ENCODE measurements at places on chromosomes 1 and 21.

GRCh38 chr1:229751610-229752009, 125.6 kb downstream of the URB2 start:
- DNase-seq: no peak

DNA sequence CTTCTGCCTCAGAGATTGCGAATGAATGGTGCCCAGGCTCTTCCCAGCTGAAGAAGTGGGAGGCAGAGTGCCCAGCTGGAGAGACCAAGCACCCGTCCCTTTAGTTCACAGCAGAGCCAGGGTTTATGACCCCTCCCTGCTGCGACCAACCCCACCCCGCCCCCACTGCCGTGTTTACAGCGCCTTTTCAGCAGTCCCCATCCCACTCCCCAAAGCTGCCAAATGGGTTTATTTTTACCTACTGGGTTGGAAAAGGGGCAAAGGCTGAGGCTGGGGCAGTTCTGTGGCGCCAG, 23.6 kb downstream of the DYRK3 start:
- DNase-seq: no peak

GRCh38 chr1:32901823-32902534, 790 bp upstream of the TMEM54 start:
- no peak for DNase-seq

- DNase-seq: no peak
Observed at GRCh38 chr1:50132347-50132894, 23.7 kb downstream of the ELAVL4 start.

DNA sequence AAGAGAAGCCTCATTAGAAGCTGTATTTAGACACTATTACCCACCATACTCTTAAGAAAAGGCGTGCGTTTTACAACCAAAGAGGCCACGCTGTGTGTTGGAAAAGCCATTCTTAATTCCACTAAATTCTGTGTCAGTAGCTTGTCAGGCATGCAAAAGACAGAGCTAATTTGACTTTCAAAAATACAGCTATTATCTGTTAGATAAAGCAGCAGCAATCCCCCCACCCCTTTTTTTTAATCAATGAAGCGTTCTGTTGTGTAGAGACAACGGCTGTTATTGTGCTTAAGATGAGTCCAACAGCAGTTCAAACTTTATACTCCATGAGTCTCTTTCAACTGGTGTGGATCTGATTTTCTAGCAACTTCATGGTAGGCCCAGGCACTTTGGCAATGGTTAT, 43.5 kb downstream of the PLA2G4A start:
- DNase-seq: no peak

DNA sequence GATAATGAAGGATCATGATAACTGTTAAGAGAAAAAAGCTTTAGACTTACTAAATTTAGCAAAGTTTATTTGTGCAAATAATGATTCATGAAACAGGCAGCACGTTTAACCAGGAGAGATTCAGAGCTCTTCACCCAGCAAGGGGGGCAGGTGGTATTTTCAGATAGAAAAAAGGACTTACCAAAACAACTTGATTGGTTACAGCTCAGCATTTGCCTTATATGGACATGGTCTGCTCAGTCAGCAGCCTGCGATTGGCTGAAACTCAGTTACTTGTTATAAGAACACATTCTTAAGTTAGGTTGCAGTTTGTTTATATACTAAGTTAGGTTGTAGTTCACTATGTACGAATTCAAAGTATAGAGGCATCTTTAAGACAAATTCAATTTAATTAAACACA, 165.6 kb downstream of the DUSP10 start:
- DNase-seq: no peak

DNA sequence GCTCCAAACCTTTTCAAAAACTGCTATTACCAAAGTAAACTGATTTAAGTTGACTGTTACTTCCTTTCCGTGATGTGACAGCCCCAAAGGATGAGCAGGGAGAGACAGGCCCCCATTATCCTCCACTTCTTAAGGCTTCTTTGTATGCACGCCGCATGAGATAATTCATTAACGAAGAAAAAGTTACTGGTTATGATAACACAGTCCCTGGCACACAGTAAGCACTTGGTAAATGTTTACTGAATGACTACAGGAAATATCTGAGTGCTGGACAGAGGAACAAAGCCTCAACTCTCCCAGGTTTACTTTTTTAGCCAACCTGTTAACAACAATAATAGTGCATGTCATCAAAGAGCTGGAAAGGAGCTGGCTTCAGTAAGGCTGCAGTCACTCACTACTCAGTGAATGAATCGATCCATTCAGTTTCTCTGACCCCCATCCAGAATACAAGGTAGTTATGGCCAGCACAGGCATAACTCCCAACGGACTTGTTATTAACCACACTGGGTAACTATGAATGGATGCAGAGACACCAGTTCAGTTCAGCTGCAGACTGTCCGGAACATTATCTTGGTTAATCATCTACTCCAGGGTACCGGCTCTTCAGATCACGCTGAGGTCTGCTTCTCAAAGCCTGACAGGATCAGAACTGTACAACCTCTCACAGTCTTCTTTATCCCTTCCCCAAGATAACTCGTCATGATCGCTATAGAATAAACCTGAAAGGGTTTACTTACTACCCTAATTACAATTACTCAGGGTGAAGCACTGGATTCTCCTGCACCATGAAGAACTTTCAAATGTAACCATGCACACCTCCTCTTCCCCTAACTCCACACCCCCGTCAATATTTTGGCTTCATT, 58.3 kb downstream of the TGFBR3 start:
- DNase-seq: no peak

DNA sequence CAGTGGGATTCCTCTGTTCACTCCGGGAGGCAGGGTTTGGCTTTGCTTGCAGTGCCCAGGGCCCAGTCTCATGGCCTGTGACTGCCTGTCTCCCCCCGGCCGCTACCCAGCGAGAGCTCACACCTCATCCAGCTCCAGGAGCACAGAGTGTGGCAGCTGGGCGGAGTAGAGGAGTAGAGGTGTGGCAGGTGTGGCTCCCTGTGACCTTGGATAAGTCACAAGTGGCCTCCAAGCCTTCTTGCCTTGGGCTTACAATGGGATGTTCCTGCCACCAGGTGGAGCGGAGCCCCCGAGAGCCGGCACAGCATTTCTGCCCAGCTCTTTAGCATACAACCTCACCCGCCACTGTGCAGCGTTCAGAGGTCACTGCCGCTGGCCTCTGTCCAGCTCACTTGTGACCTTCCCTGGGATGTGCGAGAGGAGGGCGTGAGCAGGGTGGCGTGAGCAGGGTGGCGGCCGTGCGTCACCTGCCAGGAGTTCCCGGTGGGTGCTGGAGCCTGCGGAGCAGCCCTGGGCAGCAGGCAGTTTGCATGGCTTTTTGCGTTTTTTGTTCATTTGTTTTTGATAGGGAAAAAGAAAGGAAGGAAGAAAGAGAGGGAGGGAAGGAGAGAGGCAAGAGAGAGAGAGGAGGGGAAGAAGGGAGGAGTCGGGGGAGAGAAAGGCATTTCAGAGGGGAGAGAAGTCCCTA, 42.4 kb downstream of the CRYAA start:
- DNase-seq: no peak

DNA sequence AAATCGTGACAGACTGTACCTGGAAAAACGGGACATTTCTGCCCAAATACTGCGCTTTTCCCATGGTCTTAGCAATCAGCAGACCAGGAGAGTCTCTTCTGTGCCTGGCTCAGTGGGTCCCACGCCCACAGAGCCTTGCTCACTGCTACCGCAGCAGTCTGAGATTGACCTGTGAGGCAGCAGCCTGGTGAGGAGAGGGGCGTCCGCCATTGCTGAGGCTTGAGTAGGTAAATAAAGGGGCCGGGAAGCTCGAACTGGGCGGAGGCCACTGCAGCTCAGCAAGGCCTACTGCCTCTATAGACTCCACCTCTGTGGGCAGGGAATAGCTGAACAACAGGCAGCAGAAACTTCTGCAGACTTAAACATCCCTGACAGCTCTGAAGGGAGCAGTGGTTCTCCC, 203.1 kb downstream of the DENND1B start:
- DNase-seq: no peak

DNA sequence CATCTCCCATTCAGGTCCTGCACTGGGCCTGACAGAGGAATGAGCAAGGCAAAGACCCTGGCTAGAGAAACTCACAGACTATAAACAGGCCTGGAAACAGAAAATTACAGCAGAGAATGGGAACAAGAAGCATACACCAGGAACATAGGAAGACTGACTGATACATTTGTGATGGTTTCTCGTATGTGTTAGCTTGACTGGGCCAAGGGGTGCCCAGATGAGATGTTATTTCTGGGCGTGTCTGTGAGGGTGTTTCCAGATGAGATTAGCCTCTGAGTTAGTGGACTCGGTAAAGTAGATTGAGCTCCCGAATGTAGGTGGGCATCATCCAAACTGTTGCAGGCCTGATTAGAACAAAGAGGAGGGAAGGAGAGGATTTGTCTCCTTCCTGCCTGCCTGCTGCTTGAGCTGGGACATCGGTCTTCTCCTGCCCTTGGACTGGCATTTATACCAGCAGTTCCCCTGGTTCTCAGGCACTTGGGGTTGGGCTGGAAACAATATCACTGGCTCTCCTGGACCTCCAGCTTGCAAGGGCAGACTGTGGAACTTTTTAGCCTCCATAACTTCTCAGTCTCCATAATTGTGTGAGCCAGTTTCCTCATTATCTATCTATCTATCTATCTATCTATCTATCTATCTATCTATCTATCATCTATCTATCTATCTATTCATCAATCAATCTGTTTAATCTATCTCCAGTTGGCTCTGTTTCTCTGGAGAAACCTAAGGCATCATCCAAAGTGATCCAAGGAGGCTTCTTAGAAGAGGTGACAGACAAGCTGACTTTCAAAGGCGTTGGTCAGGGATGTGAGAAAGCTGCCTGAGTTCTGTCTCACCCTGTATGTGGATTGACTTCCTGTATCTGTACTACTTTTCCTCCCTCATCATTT, 9.7 kb upstream of the FOXO6 start:
- no peak for DNase-seq

DNA sequence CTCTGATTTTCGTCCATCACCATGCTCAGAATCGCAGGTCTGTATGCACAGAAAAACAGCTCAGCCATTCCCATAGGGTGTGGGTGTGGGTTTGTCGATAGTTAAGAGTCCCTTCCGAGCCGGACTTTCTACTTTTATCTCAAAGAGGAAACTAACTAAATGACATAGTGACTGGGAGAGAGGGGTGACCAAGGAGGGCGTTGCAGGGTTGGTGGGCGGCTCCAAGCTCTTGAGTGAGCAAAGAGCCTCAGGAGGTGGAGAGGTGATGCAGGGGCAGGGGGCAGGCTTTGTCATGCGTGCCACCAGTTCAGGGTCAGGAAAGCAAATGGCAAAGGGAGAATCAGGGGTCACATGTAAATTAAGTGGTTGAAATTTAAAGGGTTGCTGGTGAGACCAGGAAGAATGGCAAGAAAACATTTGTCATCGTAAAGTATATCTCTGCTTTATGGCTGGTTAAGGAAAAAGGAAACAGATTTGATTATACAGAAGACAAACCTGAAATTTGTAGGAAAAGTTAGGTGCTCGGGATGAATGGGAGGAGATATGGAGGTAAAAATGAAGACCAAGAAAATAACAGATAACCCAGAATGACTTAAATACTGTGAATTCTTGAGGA, 249.0 kb downstream of the SETD4 start:
- no peak for DNase-seq

DNA sequence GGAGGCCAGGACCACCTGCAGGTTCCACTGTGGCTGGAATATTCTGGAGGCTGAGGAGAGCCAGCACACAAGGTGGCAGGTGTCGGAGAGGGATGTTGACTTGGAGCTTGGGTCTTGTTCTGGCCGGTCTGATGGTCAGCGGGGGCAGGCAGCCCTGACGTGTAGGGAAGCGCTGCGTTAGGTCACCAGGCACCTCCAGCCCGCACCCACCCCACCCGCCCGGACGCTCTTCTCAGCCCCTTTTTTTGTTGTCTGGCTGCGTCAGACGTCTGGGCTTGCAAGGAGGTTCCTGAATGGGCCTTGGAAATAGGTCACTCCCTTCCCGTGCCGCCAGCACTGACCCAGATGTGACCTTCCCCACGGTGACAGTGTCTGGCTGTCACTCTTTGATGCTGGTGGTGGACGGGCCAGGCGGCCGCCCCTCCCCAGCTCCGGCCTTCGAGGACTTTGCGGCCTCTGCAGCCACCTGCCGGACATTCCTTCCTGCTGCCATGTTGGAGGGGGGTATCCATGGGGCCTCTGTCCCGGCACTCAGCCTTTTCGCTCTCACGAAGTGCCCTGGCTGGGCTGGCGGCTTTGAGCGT, 30.1 kb downstream of the SPSB1 start:
- DNase-seq: no peak

- no peak for DNase-seq
Observed at GRCh38 chr1:206800411-206800810, 28.1 kb upstream of the IL10 start.

DNA sequence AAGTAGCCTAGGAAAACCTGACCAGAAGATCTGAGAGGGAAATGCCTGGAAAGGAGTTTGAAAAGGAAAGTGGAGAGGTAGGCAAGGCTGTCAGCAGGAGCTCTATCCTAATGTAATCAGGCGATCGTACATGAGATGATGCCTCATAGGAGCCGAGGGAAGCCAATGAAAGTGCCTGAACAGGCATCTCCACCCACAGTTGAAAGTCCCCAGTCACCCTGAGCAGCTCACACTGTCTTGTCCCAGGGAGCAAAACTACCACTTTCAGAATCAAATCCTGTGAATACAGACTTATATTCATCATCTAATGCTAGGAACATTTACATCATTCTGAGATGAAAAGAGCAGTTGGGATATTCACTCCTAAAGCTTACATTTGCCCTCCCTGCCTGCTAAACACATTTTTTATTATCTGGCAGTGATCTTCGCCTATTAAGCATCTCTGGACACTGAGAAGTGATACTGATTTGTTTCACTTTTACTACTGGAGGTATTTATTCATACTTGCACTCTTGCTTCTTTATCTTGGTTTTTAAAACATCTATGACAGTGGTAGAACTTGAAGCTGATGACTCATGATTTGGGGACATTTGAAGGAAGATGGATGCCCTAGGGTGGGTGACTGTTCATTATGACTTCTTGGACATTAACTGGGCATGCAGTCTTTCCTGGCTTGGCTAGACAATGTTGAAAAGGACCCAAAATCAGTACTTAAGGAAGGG, 221.6 kb downstream of the SEC16B start:
- DNase-seq: no peak

DNA sequence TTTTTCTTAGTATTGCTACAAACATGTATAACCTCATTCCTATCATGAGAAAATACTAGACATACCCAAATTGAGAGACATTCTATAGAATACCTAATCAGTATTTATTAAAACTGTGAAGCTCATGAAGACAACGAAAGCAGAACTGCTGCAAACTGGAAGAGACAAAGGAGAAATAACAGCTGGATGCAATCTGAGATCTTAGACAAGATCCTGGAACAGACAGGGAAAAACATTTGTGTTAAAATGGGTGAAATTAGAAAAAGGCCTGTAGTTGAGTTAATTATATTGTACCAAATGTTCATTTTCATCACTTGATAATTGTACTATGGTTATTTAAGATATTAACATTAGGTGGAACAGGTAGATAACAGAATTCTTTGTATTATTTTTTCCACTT, 392.0 kb downstream of the PLPP3 start:
- DNase-seq: no peak

DNA sequence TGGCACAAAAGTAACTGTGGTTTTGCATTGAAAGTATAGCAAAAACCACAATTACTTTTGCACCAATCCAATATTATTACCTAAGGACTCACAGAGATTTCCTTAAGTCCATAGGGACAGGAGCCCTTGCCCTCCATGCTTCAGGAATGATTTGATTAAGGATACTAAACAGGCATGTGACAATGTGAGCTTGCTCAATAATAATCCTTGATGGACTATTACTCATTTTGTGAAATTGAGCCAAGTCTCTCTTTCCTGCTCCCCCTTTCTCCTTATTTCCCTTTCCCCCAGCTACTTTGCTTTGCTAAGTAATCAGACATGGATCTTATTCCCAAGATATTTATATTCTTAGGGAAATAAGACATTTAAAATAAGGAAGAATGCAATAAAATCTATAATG, 21.6 kb upstream of the RGL1 start:
- DNase-seq: no peak

All from CD4-positive, alpha-beta T cell treated with Interleukin-15 for 4 hours (primary cell).